Esophagus mucosa (tissue), 1 donor: ENCODE measurements at places on chromosomes 12 and 14. TPM values are rescaled to one million over a fixed set of nuclear protein-coding genes. Genes with fewer than 3 reads are reported as not detected.

OTOGL gene
- total RNA-seq, result 0.04 TPM

CD27 gene
- 0.40 TPM for total RNA-seq

EPYC gene
- total RNA-seq, result not detected

CLEC2D gene
- total RNA-seq, result 3.7 TPM

MYF6 gene
- not detected for total RNA-seq

NEDD1 gene
- total RNA-seq, result 11.2 TPM

MED6 gene
- total RNA-seq, result 22.2 TPM

SYT1 gene
- 0.36 TPM for total RNA-seq

FGF6 gene
- total RNA-seq, result not detected

DNA sequence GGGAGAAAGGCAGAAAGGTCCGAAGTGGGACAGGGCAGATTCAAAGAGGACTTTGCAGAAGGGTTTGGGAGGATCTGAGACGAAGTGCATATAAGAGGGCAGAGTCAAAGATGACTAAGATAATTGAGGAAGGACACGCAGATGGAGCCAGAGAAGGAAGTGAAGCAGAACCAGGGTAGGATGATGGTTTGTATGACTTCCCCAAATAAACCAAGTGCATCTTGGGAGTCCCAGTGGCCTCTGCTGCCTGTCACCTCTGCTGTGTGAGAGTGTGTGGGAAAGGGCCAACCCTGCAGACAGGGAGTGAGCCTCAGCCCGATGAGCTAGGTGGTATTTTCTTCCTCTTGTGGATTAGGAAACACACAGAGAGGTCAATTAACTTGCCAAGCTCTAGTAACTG lies 36.8 kb downstream of the FLVCR2 start:
- ATAC-seq, result peak; percentile 62

DNA sequence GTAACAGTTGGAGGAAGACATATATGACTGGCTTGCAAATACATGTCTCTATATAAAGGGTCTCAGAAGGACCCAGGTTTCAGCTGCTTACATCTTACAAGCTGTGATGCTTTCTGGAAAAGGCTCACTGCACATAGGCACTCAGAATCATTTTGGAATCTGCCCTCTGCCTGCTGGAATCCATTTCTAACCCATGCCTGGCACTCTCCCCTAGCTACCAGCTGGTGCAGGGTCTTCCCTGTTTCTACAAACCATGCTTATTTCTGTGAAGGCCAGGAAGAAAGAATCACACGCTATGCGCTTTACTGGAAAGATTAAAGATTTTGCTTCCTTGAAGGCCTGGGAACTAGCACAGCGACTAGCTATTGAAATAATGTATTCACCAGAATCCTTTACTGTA lies 151.3 kb downstream of the DICER1 start:
- ATAC-seq, result no peak

- peak; percentile 98 for ATAC-seq
Measured at GRCh38 chr12:14272956-14273912, 92.2 kb upstream of the ATF7IP start.

- peak; percentile 76 for ATAC-seq
Measured at GRCh38 chr12:12985817-12986408, 14.2 kb downstream of the HEBP1 start.

DNA sequence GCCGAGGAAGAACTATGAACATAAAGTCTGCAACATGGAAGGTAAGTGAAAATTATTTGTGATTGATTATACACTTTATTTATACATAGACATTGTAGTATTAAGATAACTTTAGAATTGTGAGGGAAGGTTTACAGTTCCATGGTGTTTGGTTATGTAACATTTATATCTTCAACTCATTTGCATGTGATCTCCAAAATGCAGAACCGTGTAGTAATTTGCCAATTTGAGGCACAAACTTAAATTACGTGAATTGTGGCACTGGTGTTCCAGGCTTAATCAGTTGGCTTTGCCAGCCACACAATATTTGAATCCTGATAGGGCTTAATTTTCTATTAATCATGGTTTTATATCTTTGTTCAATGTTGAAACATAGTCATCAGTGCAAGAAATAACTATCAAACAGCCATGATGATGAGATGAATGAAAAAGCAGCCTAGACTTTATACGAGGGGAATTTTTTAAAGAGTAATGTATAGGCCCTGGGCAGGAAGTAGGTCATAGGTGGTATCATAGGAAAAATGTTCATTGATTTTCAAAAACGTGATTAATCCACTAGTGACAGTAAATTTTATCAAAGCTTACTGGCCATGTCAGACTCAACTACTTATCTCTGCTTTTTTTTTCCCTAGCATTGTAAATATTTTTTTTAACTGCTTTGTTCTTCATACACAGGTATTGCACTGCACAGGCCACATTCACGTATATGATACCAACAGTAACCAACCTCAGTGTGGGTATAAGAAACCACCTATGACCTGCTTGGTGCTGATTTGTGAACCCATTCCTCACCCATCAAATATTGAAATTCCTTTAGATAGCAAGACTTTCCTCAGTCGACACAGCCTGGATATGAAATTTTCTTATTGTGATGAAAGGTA lies 31.7 kb downstream of the HIF1A start:
- no peak for ATAC-seq

GRCh38 chr14:49702725-49703124 lies 9.8 kb downstream of the KLHDC1 start:
- no peak for ATAC-seq

- peak; percentile 11 for ATAC-seq
Measured at GRCh38 chr12:96400631-96401075, 414 bp upstream of the CDK17 start.

DNA sequence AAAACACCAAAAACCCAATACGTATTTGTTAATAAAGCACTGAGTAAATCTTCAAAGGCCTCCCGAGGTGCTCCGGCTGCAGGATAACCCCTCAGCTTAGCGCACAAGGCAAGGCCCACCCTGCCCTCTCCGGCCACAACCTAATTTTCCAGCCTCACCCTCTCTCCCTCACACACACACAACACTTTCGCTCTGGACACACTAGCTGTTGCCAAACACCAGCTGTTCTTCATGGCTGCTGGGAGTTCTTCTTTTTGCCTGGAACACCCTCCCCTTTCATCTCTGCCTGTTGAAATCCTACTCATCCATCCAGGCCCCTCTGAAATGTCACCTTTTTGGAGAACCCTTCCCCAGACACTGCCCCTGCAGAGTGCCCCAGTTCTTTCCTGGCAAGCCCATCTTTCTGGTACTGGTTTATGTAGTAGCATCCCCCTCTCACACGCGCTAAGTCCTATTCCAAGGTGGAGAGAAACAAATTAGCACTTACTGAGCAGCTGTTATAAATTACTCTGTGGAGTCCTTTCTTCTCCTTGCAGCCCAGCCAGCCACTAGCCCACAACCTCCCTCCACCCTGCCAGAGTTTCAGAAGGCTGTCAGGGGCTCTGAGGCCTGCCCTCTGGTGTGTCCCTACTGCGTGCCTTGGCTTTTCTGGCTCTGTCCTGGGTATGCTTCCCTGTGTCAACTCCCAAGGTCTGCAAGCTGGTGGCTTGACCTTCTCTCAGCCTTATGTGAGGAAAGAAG lies 805 bp upstream of the CRACR2A start:
- no peak for ATAC-seq
